ENCODE measurements at places on chromosomes 6 and 20.

DNA sequence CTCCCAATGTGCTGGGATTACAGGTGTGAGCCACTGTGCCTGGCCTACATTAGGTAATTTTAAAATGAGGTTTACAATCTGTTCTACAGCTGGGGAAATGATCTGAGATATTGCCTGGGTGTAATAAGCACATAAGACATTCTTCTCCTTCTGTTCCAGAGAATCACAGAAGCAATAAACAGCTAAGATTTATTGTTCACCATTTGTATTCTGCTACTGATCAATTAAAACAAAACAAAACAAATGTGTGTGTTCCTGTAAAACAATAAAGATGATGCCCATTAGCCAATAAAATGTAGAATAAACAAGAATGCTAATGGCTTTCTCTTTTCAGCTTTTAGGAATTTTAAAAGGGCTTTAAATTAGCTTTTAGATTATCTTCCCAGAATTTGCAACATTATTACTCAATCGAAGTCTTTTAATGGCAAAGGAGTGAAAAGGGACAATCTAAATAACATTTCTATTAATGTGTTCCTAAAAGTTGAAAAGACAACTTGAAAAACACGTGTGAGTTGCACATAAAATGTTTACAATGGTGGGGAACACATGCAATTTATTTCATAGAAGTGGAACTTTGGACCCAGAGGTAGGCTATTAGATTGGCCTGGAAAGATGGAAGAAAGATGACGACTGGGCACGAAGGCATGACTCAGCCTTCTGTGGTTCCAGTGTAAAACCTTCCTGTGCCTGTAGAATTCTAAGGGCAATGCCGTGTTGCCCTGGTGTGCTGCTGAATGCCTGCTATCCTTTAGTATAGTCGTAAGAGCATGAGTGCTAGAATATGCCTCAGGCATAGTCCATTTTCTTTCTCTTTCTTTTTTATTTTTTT, 29.0 kb upstream of the DEK start:
- no peak for DNase-seq

GRCh38 chr6:42260972-42261371, 43.3 kb upstream of the MRPS10 start:
- DNase-seq: no peak

- no peak for DNase-seq
Measured at GRCh38 chr20:48047447-48047846, 262.2 kb upstream of the SULF2 start.

DNA sequence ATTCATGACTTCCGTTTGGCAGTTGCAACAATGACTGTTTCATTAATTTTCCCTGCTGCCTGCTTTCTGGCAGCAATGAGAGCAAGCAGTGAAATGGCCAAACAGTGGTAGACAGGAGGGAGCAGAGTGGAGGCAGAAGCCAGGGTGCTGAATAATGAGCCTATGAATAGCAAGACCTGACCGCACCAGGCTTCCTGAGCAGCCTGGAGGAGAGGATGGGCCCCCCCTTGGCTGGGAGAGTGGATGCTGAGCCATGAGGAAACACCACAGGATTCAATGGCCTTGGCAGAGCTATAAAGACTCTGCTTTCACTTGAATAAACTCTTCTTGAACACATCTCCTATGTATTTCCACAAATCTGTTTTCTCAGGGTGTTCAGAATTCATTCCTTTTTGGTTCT, 68.1 kb upstream of the SNRPB2 start:
- DNase-seq: no peak

GRCh38 chr6:32815996-32816395, 806 bp downstream of the HLA-DOB start:
- no peak for DNase-seq

GRCh38 chr6:146814148-146814750, 215.5 kb downstream of the ADGB start:
- DNase-seq: no peak

DNA sequence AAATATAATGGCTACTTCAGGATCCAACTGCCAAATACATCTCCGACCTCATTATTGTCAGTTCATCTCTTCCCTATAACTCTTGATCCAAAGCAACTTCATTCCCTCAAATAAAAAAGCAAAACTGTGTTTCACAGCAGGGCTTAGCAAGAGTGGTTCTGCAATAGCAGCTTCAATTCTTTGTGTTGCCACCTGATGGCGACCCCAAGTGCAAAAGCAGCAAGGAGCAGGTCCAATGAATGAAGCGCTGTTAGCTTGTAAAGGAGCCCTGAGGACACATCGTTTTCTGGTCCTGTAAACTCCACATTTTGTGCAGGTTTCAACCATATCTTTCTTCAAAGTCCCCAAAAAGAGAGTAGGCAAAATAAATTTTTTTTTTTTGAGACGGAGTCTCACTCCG, 19.6 kb downstream of the RTN4IP1 start:
- DNase-seq: no peak

DNA sequence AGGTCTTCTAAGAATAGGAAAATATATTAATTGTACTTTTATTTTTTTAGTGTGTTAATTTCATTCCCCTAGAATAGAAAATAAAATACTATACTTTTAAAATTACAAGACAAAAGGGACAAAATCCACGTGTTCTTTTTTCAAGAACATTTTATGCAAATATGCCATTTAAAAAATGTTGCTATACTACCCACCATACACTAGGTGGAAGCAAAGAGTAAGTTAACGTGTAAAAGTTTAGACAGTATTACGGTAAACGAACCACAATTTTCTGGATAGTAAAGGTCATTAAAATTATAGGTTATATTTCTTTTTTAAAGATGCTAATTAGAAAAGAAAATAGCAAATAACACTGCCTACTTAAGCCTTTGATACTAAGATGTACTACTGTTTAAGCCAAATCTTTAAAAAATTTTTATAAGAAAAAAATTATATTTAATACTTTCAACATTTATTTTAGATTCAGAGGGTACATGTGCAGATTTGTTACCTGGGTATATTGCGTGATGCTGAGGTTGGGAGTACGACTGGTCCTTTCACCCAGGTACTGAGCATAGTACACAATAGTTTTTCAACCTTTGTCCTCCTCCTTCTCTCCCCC, 287.6 kb downstream of the PHF3 start:
- DNase-seq: no peak

DNA sequence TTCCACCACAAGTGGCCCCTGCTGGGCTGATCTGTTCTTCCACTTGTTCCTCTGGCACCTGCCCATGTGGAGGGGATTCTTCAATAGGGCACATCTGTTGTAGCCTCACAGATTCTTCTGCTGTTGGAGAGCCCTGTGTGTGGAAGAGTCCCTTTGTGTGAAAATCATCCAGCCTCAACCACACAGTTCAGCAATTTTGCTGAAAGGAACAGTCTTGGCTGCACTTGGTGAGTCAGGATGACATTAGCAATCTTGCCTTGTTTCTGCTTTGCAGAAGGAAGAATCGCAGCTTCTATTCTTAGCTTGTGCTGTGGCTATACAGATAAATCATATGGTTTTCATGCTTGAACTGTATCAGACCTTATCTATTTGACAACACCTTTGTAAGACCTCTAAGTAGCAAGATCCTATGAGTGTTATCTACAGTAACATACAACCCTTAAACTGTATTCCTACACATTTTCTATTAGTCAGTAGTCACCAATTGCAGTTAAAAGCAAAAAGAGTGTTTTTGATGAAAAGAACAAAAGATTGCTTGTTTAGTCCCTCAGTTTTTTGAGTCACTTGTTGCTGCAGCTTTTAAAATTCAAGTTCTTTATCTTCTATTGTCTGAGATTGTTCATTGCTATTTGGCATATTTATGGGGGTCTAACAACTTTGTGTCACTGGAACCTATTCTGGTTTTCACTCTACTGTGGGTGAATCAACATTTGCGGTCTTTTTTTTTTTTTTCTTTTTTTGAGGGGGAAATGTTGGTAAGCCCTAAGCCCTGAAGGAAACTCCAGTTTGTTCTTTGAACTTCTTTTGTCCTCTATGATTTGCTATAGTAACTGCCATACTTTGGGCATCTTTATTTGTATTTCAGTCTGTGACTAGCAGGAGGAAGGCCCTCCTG, 231.6 kb downstream of the TFAP2B start:
- no peak for DNase-seq

DNA sequence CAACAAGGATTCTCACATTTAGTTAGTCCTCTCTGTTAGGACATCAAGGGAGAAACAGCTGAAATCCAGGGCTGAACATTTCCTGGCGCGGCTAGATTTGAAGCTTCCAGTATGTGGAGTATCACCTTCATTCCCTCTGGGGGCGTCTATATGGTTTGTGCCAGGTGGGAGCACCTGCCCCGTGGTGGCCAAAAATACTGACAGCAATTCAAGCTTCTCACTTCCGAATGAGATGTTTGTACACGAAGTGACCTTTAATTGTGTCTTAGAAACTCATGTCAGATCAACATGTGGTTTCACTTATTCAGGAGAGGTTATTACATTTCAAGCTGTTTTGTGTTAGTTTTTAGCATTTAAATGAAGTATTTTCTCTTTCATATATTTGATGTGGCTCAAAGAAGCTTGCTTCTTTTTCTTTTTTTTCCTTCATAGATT, 67.3 kb upstream of the ZNF217 start:
- no peak for DNase-seq

- DNase-seq: no peak
Measured at GRCh38 chr6:131191590-131191989, 56.3 kb downstream of the AKAP7 start.

DNA sequence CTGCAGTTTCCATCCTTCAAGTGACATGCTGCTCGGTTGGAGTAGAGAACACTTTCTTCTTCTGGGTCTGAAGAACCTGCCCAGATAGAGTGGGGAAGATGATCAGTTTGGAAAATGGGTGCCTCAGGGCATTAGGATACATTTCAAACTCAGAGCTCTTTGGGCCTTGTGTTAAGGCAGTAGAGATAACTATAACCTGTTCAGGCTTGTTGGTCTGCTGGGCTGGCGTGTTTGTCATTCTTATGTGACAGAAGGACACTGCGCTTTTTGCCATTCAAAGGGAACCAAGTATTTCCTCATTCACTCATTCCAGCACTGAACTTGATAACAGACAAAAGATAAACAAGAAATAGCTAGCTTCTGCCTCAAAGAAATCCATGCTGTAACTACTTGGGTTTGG, 3.8 kb downstream of the TOMM34 start:
- no peak for DNase-seq

- DNase-seq: no peak
Measured at GRCh38 chr20:5080384-5080877, 39.3 kb downstream of the PCNA start.

DNA sequence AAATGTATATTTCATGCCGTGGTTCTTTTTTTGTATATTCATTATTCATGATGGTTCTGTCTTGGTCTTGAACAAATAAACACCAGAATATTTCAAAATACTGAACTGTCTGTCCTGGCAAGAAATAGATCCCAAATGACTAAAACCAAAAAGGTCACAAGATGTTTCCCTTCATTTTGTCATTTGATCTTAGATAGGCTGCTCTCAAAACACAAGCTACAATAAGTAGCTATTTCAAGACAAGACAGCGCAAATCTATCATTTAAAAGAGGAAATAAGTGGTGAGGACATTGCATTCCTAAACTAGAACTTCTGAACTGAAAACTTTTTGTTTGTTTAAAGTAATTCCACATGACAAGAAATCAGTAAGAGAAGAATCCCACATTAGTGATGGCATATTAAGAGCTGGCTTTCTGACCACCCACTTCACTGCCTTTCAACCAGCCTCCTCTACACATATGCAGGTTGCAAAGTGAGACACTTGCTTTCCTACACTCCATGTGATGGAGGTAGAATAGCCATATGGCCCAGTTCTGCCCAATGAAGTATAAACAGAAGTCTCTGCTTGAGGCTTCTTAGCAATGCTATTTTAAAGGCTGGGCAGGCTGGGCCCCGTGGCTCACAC, 54.4 kb upstream of the CCDC28A start:
- no peak for DNase-seq

DNA sequence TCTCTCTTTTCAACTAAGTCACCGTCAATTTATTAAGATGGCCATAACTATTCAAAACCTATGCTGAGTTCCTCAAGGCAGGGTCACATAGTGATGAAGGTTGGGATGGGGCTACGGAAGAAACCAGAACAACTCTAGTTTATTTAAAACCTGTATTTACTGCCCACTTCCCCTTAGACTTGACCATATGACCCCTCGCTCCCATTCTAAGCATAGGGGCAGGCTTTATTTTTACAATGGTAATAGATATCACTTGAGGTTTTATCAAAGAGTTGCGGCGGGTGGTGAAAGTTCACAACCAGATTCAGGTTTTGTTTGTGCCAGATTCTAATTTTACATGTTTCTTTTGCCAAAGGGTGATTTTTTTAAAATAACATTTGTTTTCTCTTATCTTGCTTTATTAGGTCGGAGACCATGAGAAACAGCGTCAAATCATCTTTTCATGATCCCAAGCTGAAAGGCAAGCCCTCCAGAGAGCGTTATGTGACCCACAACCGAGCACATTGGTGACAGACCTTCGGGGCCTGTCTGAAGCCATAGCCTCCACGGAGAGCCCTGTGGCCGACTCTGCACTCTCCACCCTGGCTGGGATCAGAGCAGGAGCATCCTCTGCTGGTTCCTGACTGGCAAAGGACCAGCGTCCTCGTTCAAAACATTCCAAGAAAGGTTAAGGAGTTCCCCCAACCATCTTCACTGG, 5.5 kb downstream of the EDN1 start:
- no peak for DNase-seq

DNA sequence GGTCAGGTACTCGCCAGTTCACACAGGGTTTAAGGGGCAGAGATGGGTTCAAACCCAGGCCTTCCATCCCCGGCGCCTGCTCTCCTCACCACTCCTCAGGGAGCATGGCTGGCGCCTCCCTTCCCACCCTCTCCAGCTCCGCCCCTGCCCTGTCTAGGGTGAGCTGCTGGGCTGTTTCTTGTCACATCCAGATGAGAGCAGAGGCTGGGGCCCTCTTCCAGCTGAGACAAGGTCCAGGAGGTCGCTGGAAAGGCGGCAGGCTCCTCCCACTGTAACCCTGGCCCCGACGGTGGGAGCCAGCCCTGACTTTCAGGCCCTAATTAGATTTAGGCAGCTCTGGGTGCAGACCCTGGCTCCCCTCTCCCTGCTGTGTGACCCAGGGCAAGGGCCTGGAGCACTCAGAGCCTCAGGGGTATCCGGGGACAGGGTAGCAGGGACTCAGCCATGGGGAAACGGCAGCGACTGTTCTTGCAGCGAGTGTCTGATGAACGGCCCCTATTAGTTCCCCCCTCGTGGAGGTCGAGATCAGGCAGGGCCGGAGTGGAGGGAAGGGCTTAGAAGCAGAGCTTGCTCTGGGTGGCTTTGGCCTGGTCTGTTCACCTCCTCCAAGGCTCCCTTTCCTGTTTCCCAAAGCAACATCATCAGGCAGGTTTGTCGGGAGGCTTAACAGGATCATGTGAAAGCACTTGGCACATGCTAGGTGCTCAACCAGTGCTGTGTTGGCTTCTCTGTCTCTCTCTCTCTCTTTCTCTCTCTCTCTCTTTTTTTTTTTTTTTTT, 33.4 kb downstream of the SNAI1 start:
- no peak for DNase-seq

All from iPS DF 19.7 (cell line).